Right ventricle myocardium superior (tissue), 1 donor: ENCODE measurements at places on chromosomes 13 and 19.

- DNase-seq: peak; percentile 100
Observed at GRCh38 chr19:44891016-44891882, at the start of gene TOMM40. TOMM40 (plus strand) TSS chr19:44891254; CDS start chr19:44891416, 162 bp downstream.

GRCh38 chr19:55441692-55442321, 1.3 kb downstream of the SHISA7 start:
- DNase-seq: no peak

DNA sequence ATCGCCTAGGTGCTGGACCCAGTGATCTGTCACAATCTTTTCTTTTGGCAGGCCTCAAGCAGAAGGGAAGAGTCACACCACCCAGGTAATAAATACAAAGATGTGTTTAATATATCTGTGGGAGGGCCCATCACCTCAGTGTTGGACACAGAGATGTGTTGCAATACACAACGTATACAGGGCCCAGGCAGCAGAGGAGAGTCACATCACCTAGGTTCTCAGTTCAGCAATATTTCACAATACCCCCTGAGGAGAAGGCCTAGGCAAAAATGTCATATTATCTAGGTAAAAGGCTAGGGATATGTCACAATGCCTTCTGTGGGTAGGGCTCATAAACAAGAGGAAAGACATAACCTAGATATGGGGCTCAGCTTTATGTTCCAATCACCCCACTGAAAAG, 53.5 kb upstream of the ZNF728 start:
- no peak for DNase-seq

DNA sequence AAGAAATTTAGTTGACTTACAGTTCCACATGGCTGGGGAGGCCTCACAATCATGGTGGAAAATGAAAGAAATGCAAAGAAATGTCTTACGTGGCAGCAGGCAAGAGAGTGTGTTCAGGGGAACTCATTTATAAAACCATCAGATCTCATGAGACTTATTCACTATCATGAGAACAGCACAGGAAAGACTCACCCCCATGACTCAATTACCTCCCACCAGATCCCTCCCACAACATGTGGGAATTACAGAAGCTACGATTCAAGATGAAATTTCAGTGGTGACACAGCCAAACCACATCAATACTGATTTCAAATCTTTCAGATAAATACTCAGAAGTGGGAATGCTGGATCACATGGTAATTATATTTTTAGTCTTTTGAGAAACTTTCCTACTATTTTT, 1357.9 kb downstream of the SLITRK5 start:
- DNase-seq: no peak

- no peak for DNase-seq
Observed at GRCh38 chr19:7746903-7747884, at the start of gene CD209. CD209 (minus strand) TSS chr19:7747534; CDS start chr19:7747511, 23 bp downstream.

- no peak for DNase-seq
Observed at GRCh38 chr13:19759669-19760068, 23.1 kb downstream of the PSPC1 start.

GRCh38 chr19:8251025-8251472, 41.9 kb downstream of the CERS4 start:
- peak; percentile 90 for DNase-seq

DNA sequence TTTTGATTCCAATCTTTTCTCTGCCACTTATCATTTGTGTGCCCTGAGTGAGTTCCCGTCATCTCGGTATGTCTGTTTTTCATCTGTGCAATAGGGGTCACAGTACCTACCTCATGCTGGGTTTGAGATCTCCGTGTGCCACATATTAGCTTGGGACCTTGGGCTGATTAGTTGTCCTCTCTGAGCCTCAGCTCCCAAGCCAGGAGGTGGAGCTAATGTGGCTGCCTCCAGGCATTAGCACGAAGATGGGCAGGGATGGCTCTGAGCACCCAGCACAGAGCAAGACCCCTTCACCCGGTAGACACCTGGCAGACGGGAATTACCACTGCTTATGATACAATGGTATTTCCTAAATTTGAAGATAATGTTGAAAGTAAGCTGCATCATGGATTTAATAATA, 35.8 kb upstream of the XPO4 start:
- no peak for DNase-seq

GRCh38 chr19:10402441-10403038, 802 bp downstream of the CDC37 start:
- peak; percentile 69 for DNase-seq

- no peak for DNase-seq
Observed at GRCh38 chr19:31610018-31610417, 260.8 kb upstream of the TSHZ3 start.

GRCh38 chr13:91647361-91647990, 249.1 kb downstream of the GPC5 start:
- DNase-seq: peak; percentile 37

GRCh38 chr19:52992109-52993004, 21.4 kb upstream of the ERVV-1 start:
- DNase-seq: peak; percentile 43

- DNase-seq: no peak
Observed at GRCh38 chr19:32599736-32600157, 18.8 kb downstream of the PDCD5 start.

GRCh38 chr19:23787106-23787505, 28.4 kb upstream of the ZNF681 start:
- no peak for DNase-seq

GRCh38 chr19:7729831-7730285, 2.1 kb downstream of the CLEC4G start:
- DNase-seq: no peak

DNA sequence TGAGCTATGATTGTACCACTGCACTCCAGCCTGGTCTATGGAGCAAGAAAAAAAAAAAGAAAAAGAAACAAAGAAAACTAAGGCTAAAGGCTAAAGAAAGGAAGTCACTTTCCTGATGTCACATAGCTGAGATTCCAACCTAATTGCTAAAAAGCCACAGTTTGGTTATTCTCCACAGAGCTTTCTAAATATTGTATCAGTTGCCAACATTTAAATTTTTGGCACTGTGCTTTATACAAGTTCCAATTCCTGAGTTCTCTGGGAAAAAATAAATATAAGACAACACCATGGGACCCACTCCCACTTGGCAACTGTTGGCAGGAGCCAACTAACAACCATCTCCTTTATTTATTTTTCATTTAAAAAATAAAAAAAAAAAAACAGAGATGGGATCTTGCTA, 11.2 kb upstream of the LYPD3 start:
- DNase-seq: no peak

DNA sequence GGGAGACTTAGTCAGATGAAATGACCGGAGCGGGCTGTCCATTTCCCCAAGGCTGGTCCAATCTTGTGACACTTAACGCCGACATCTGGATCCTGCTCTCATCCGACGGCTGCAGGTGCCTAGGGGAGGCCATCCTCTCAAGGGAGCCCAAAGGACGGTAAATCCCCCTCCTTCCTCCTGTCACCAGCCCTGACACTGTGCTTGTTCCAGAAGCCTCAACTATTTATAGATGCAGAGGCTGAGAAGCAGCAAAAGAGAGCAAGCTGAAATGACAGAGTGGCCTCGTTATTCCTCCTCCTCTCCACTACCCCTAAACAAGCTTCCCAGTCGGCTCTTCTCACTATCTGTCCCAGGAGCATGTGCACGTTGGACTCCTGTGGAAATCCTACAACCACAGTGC, 533.7 kb downstream of the LIG4 start:
- DNase-seq: no peak

DNA sequence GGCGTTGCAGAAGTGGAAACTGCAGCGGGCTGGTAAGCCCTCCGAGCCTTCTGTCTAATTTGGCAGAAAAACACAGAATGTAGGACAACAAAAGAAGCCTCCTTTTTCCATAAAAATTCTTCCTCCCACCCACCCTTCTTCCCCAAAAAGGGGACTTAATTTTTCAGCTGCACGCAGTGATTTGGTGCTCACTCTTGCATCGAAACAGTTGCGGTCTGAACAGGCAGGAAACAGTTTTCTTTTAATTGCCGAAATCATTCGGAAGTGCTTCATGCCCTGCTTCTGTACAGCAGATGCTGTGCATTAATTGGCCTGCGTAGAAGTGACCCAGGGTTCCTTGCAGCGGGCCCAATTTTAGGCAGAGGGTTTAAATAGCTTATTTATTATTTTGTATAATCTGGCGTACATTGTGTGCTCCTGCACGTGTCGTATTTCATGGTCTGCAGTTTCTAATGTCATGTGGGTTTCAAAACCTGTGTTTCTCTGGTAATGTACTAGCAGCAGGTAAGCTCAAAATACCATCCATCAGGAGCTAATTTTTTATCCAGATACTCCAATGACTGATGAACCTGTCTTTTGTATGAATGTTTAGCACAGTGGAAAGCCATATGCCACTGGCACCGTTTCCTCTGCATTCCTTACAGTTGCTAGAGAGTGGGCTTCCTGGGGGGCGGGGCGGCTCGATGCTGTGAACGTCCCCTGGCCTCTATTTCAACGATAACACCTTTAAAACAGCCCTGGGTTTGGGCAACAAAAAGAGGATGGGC, 66.6 kb downstream of the GGACT start:
- no peak for DNase-seq

DNA sequence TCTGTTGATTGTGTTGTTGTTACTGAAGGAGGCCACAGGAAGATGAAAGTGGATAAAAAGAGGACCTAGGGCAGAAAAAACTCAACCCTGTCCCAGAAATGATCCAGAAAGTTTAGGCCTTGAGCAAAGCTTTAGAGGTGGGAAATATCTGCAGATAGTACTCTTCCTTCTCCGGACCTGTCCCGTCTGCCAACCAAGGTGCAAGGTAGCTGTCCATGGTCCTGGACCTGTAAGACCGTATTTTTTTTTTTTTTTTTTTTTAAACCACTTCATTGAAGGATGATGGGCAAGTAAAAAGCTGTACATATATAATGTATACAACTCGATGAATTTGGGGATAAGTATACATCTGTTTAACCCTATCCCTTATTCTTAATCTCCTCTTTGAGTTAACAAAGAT, 225.9 kb downstream of the OLFM4 start:
- no peak for DNase-seq

GRCh38 chr19:15280915-15281683, 48.9 kb upstream of the EPHX3 start:
- DNase-seq: peak; percentile 94
